Osteoblast (primary cell): ENCODE measurements at places on chromosomes 1 and 21. TPM values are rescaled to one million over a fixed set of nuclear protein-coding genes. Genes with fewer than 3 reads are reported as not detected.

OR10J1 gene
- not detected in 2 replicates for total RNA-seq

BMP8A gene
- total RNA-seq, result 0.72 and 2.4 TPM in 2 replicates

ASCL5 gene
- total RNA-seq, result not detected in 2 replicates

PTGFR gene
- 67.7 and 81.9 TPM in 2 replicates for total RNA-seq

ARTN gene
- 0.29 TPM in 1 of 2 replicates, not detected in the other for total RNA-seq

SLC6A9 gene
- 18.5 and 19.4 TPM in 2 replicates for total RNA-seq

S100A7A gene
- total RNA-seq, result not detected in 2 replicates

DUSP10 gene
- total RNA-seq, result 62.2 and 69.5 TPM in 2 replicates

TSSK3 gene
- total RNA-seq, result 1.5 and 1.8 TPM in 2 replicates
